ENCODE measurements at places on chromosomes 11 and 22.

GRCh38 chr11:86696451-86696850 lies 24.0 kb upstream of the ME3 start:
- no peak for DNase-seq

GRCh38 chr11:36711104-36711825 lies 113.2 kb upstream of the RAG2 start:
- DNase-seq: no peak

DNA sequence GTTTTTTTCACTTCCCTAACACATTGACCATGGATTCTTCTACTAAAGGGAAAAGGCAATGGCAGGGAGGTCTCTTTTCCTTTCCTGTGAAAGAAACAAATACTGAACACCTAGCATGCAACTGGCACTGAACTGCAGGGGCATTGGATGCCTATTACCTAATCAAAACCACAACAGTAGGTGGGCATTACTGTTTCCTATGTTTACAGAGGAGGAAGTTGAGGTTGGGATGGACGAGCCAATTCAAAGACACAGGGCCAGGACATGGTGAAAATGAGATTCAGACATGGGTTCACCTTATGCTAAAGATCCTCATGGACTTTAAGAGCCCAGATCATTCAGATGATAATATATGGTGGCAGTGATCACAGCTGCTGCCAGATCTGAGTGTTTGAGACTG lies 407.0 kb downstream of the MIAT start:
- DNase-seq: no peak

DNA sequence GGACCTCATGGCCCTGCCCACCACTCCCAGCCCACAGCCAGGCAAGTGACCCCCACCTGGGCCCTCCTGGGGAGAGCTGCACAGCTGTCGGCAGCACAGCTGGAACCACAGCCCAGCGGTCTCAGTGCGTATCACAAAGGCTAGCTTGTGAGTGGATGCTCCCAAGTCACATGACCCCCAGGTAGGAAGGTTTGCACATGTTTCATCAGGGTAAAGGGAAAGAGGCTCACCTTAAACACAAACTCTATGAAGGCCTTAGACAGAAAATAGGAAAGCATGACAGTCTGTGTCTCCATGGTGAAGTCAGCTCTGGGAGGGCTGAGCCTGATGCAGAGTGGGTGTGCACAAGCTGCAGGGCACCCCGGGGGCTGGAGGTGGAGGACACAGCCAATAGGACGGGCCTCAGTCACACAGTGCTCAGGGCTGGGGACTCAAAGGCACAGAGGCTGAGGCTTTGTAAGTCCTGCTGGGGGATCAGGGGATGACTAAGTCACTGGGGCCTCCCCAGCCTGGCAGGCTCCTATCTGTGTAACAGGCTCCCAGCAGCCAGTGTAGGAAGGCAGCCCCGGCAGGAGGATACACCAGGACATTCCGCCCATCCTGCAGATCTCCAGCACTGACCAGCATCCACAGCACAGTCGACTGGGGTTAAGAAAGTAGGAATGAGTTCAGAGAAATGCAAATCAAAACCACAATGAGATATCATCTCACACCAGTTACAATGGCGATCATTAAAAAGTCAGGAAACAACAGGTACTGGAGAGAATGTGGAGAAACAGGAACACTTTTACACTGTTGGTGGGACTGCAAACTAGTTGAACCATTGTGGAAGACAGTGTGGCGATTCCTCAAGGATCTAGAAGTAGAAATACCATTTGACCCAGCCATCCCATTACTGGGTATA lies 22.0 kb downstream of the CELSR1 start:
- no peak for DNase-seq

GRCh38 chr22:33000342-33001280 lies 57.6 kb downstream of the SYN3 start:
- DNase-seq: no peak

DNA sequence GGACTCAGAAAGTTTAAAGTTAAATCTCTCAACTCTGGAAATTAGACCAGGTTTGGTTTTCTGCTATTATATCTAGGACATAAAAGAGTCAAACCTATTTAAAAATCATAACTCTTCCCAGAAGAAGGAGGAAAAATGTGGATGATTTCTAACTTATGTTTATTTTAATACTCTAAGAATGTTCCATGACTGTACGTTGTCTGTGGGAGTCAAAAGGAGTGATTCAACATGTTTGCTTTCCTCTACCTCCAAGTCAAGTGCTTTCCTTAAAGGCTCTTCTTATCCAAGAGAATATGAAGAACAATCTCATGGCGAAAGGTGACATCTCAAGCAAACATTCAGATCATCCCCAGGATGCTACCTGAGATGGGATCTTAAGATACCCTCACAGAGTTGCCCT lies 21.6 kb downstream of the OR51E1 start:
- no peak for DNase-seq

- DNase-seq: no peak
Observed at GRCh38 chr11:58433638-58434203, 5.8 kb upstream of the OR5B2 start.

DNA sequence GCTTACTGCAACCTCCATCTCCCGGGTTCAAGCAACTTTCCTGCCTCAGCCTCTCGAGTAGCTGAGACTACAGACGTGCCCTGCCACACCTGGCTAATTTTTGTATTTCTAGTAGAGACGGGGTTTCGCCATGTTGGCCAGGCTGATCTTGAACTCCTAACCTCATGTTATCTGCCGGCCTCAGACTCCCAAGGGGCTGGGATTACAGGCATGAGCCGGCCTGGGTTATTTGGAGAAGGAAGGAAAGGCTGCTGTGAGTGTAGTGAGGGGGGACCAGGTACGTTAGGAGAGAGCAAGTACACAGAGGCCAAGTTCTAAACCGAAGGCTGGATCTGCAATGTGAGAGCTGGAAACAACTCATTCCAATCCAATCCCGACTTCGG lies 453 bp downstream of the BATF2 start:
- DNase-seq: no peak

GRCh38 chr22:50035976-50036724 lies 21.9 kb downstream of the TTLL8 start:
- DNase-seq: no peak

DNA sequence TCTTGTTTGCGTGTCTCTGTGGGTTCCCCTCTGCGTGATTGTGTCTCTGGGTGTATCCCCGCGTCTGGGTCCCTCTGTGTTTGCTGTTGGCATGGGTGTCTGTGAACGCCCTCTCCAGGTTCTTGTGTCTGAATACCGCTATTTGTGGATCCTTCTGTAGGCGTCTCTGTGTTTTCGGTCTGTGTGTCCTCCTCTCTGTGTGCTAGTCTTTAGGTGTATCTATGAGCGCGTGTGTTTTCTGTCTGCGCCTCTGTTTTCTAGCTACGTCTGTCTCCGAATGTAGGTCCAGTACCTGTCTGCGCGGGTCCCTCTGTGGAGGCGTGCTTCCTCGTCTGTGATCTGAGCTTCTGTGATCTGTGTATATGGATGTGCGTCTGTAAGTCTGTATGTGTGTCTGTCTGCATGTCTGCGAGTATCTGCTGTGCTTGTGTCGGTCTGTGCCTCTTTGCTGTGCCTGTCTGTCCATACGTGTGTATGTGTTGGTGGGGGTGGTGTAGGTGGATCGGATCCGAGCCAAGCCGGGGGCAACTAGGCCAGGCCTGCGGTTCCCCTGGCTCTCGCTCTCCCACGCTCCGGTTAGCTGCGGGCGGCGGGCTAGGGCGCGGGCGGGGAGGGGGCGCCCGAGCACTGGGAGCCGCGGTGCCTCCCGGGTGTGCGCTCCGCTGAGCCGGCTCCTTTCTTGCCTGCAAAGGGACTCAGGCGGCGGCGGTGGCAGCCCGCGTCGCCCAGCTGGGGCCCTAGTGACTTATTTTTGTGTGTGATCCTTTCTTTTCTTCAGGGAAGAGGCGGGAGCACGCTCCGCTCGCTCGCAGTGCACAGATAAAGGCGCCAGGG lies 105.3 kb upstream of the E2F8 start:
- no peak for DNase-seq

DNA sequence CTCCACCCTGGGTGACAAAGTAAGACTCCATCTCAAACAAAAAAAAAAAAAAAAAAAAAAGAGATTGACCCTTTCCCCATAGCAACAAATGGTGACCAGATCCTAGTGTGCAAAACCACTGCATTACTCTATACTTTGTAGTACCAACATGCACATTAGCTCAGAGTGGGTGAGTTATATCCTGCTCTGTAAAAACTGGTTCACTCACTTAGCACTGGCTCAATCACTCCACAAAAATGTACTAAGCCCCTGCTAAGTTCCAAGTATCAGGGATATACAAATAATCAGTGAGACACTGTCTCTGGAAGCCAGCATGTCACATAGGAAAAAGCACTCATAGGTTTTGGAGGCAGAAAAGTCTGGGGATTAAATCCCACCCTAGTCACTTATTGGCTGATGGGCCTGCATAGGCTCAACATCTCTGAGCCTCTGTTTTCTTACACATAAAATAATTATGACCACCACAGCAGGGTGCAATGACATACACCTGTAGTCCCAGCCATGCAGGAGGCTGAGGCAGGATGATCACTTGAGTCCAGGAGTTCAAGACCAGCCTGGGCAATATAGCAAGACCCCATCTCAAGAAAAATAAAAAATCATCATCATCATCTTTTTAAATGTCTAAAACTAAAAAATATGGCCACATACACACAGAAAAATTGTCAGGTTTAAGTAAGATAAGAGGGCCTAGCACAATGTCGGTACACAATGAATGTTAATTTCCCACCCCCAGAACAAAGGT lies 11.9 kb downstream of the FAM168A start:
- DNase-seq: no peak

GRCh38 chr11:25734591-25735211 lies 597.2 kb upstream of the ANO3 start:
- no peak for DNase-seq

DNA sequence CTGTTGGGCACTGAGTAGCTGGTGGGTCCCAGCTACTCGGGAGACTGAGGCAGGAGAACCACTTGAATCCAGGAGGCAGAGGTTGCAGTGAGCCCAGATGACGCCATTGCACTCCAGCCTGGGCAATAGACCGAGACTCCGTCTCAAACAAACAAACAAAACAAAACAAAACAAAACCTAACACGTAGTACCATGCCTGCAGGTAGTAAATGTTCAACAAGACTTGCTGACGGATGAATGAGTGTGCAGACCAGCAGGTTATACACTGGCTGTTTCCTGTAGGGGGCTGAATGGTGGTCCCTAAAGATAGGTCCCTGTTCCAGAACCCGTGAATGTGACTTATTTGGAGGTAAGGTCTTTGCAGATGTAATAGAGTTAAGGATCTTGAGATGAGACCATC lies 12.8 kb upstream of the MRGPRD start:
- DNase-seq: no peak

DNA sequence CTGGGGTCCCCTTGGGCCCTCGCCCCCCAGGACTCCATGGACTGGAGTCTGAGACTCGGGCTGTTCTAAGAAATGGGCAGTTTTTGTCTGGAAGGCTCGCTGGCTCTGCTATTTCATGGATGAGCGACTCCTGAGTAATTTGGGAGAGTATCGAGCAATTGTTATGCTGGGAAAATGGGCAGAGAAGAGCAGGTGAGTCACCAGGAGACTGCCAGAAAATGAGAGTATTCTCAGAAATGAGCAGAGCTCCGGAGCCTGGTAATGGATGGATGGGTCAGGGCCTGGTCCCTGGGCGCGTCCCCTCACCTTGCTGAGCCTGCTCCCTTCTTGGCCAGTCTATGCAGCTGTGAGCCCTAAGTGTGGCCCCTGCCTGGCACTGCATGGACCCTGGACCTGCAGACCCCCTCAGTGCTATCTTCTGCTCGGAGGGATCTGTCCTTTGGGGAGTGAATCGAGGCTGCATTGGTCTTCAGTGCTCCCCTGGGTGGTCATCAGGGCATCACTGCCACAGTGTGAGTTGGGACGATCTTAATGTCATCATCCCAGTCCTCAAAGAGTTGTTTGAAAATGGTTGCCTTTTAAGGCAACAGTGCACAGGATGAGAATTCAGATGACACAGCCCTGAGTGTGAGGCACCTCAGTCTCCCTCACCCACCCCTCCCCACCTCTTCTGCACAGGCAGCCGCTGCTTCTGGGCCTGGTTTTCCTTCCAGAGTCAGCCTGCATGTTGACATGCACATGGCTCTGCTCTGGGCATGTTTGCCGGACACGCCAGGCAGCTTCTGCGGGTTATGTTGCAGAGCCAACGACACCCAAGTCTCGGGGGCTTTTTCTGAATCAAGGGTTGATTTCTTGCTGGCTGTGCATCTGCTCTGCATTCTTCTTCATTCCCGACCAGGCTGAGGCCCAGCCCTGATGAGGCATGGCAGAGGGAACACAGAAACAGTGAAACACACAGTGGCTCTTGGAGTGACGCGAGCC lies 519.0 kb downstream of the TBC1D22A start:
- DNase-seq: no peak

DNA sequence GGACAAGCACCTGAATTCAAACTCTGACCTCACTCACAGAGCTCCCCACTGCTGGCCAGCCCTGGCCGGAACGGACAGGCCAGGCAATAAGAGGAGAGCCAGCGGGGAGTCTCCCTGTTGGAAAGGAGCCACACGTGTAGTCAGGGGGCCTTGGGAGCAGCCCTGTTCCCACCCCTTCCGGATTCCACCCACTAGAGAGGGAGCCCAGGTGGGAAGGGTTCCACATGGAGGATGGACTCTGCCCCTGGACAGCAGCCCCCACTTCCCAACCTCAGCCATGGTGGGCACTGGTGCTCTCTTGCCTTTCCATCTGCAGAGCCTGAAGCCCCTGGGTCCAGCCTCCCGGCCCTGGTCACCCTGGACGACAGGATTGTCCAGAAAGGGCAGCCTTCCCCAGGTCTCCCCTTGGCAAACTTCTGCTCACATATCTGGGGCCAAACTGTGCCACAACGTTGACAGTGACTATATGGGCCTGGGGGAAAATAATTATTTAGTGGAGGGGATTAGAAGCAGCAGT lies 7.5 kb upstream of the APOBEC3A start:
- DNase-seq: no peak

GRCh38 chr11:66595245-66595904 lies 2.4 kb downstream of the CCS start:
- DNase-seq: no peak

DNA sequence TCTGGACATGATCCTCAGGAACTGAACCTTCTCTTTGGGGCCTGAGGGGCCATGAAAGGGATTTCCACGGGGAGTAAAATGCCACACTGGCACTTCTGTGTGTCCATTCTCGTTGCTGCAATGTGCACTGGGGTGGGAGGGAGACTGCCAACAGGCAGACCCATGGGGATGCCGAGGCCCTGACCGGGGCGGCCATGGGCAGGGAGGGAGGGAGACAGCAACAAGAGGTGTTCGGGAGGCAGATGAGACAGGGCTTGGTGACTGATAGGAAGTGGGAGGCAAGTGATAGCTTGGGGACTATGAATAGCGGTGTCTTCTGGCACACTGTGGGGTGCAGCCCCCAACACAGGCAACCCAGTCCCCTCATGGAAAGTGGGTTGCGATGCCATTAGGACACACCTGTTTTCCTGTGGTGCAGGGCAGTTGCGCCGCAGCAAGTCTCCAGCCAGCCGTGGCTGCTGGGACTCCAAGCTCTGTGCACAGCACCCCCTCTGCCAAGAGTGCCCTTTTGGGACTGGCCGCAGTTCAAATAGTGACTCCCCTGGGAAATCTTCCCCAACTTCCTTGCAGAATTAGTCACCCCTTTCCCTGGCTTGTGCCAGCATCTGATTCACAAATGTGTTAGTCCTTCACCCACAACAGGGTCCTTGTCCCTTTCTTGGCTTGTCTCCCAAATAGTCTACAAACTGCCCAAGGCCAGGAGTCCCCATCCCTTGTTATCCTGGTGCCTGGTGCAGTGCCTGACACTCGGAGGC lies 88.8 kb downstream of the CHST1 start:
- no peak for DNase-seq
